ENCODE measurements at places on chromosomes 1 and 21.

DNA sequence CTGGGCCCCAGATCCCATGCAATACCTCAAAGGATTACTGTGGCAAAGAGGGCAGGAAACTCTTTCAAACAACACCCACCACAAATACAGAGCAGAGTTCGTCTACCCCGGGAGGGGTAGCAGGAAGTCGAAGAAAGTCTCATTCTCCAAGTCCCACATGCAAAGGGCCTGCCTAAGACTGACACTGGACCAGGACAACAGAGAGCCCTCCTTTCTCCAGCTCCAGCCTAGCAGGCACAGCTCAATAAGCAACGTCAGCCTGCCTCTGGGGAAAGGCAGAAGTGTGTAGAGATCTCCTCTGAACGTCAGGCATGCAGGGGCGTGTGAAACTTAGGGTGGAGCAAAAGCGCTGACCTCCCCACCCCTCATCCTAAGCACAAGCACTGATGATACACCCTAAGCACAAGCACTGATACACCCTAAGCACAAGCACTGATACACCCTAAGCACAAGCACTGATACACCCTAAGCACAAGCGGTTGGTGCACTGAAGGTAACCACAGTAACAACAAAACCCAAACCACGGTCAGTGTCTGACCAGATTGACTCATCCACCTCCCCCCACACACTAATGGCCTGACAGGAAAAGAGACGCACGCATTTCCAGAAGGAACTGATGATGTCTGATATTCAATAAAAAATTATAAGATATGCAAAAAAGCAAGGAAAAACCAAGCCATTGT lies 1.3 kb downstream of the KRTAP12-3 start:
- no peak for DNase-seq

GRCh38 chr21:34342476-34342875 lies 21.3 kb upstream of the KCNE2 start:
- DNase-seq: no peak

DNA sequence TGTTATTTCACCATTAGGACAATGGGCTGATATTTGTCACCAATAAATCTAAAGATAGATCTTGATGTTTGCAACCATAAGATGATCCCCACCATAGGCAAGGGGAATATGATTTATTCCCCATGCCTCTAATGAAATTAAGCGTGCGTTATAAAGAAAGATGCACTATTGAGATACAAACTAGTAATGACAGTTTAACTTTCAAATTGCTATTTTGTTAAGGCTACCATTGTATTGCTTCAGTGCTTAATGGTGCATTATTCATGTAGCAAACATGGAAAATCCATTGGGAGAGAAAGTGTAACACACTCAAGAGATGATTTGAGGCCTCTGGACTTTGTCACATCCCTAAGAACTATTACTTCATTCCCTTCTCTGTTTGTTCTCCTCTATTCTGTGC lies 108.9 kb upstream of the TRABD2B start:
- DNase-seq: no peak

GRCh38 chr1:58412071-58412580 lies 134.4 kb downstream of the OMA1 start:
- no peak for DNase-seq

DNA sequence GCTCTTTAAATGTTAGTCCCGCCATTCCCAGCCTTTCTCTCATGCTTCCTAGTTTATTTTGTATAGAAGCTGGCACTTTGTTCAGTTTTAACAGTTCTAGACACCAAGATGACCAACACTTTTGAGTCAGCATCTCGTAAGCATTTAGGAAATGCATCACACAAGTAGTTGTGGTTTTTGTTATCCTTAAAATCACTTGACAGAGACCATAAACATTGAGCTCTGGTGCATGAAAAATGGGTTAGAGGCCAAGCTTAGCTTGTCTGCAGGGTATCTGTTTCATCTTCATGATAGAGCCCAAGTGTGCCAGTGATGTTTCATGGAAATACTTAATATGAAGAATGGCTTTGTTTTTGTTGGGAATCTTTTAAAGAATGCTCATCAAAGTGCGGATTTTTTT lies 159.7 kb downstream of the DISP1 start:
- no peak for DNase-seq

GRCh38 chr1:227072991-227073390 lies 132.9 kb downstream of the COQ8A start:
- DNase-seq: no peak

DNA sequence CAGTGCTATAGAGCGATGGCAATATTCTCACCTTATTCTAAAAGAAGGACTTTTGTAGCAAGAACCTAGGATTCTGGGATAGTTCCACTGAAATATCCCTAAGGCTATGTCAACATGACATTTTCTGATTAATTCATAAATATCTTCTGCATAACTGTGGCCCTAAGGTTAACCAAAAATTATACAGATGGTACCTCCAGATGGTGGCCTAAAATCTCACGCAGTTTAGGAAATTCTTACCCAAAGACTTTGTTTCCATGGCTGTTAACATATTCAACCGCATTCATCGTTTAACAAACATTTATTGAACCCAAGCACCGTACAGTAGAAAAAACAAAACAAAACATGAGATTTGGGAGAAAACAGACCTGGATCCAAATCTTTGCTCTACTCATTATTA lies 19.1 kb downstream of the NID1 start:
- DNase-seq: no peak

GRCh38 chr1:6212193-6212959 lies 6.5 kb downstream of the RNF207 start:
- DNase-seq: no peak

DNA sequence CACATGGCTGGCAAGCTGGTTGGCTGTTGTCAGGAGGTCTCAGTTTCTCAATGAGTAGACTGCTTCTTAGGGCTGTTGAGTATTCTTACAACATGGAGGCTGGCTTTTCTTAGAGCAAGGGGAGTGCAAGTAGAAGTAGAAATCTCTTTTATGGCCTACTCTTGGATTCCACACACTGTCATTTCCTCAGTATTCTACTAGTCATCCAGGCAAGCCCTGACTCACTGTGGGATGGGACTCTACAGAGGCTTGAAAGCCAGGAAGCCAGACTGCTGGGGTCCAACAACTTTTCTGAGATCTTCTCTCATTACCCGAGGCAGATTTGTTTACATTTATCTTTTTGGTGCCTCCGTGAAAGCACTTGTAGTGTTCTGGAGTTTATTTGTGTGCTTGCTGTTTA lies 196.2 kb upstream of the APP start:
- no peak for DNase-seq

- no peak for DNase-seq
Measured at GRCh38 chr1:57411262-57411661, 12.6 kb downstream of the DAB1 start.

DNA sequence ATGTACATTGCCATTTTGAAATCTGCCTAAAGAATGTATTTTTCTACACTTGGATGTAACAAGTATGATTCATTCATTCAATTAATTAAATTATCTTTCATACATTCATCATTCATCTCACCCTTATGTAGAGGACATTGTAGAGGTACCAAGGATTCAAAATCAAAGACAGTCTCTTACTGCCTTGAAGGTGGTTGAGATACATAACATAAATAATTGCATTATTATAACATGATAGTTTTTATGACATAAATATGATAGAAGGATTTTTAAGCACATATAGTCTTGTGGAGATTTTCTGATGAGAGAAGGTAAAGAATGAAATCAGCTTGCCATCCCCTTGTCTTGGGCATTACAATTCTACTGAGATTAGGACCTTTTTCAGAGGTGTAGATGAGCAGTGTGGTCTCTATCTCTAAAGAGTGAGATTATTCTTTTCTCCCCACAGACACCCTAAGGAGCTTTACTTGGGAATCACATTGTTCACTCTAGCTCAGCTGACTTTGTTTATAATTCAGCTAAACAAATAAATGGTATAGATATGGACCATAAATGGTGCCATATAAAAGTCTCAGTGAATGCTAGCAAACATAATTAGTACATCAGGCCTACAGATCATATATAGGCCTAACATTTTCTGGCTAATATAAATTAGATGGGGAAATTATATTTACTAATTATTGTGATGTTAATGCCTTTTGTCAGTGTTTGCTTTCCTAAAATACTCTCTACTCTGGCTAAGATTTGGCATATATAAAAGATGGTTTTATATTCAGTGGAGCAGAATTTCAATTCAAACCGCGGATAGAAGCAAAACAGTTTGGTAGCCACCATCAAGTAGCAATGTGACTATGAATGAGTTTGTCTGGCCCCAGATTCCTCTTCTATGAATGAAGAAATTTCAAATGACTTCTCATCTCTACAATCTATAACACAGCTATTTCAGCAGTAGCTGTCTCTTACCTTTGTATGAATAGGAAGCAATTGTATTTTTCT lies 1.9 kb downstream of the RGS1 start:
- DNase-seq: no peak

GRCh38 chr1:112711670-112712069 lies 3.5 kb downstream of the PPM1J start:
- DNase-seq: no peak

DNA sequence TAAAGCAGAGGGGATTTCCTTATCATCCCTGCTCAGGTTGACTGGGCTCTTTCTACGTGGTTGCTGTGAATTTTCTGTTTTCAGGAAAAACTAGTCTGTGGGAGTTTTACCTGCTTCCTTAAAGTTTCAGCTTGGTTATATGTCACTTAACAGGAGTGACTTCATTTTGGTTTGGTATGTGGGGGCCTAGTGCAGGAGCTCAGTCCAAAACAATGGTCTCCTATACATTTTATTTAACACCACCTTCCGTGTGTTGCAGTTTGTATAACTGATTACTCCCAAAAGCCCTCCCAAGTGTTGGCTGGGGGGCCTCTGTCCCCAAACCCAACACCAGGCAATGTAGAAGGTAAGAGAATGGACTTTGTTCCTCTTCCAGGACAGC lies 5.3 kb downstream of the IL23R start:
- DNase-seq: no peak

DNA sequence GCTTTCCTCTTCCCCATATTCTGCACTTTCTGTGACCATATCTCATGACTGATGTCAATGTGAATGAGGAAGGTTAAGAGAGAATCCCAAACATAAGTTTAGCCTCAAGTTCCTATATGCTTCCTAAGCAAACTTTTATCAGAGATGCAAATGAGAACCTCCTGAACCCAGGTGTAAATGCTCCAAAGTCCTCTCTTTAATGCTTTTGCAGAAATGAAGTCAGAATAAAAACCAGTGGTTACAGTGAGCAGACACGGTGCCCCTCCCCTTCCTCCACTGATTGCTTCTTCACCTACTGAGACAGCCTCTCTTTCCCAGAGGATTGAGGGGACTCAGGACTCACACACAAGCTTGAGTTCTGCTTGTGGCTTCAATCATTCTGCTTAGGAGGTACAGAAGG lies 11.6 kb upstream of the PIGC start:
- no peak for DNase-seq

GRCh38 chr1:40848530-40849189 lies 13.5 kb downstream of the CITED4 start:
- peak; percentile 100 for DNase-seq

DNA sequence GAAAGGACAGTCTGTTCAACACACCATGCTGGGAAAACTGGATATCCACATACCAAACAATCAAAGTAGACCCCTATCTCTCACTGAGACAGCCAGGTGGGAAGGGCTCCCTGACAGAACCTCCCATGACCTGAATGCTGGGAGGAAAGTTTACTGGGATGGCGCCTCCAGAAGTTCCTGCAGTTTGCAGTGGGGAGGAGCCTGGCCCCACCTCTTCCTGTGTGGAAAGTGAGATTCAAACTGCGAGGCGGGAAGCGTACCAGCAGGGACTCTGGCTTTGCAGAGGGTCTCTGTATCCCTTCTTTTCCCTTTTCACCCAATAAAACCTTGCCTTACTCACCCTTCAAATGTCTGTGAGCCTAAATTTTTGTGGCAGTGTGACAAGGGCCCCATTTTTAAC lies 190.7 kb downstream of the HHIPL2 start:
- no peak for DNase-seq

DNA sequence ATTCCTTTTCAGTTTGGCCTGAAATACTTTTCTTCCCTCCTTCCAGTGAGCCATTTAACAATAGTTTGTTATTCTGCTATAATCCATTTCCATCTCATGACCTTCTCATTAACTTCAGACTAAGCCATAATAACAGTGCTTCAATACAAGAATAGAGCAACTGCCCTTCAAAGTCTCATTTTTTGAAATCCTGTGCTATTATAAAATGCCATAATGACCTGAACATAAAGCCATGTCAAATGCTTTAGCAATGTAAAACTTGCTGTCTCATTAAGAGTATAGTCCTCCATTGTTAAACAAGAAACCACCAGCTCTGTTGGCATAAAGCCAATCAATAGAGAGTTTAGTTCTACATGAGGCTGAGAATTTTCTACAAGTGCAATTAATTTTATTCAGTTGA lies 9.6 kb upstream of the PIGK start:
- DNase-seq: no peak

DNA sequence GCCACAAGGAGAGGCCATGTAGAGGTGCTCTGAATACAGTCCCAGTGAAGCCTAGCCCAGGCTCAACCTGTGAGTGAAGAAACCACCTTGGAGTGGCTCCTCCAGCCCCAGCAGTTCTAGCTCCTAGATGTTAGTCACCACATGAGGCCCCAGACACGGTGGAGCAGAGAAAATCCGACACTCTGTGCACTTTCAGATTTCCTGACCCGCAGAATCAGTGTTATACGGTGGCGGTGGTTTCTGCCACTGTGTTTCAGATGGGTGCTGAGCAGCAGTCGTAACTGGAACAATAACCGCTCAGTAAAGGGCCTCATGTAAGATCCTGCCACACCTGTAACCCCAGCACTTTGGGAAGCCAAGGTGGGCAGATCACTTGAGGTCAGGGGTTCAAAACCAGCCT lies 36.1 kb upstream of the ZBTB8A start:
- DNase-seq: no peak

GRCh38 chr1:21596174-21596573 lies 73.0 kb downstream of the RAP1GAP start:
- DNase-seq: no peak

GRCh38 chr1:203792486-203792885 lies 2.9 kb upstream of the ZBED6 start:
- no peak for DNase-seq

GRCh38 chr1:5576011-5576672 lies 416.1 kb downstream of the NPHP4 start:
- DNase-seq: no peak

- DNase-seq: no peak
Measured at GRCh38 chr1:1246577-1247340, at the start of gene C1QTNF12. Gene C1QTNF12, minus strand, starts transcription at chr1:1246722. Its CDS starts 32 bp downstream, at chr1:1246690.

DNA sequence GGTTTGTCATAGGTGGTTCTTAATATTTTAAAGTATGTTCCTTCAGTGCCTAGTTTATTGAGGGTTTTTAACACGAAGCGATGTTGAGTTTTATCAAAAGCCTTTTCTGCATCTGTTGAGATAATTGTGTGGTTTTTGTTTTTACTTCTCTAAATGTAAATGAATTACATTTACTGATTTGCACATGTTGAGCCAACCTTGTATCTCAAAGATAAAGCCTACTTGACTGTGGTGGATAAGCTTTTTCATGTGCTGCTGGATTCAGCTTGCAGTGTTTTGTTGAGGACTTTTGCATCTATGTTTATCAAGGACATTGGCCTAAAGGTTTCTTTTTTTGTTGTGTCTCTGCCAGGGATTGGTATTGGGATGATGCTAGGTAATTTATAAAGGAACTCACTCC lies 142.5 kb downstream of the PRDM2 start:
- DNase-seq: no peak
